ENCODE measurements at places on chromosomes 1 and 21. TPM values are rescaled to one million over a fixed set of nuclear protein-coding genes. Genes with fewer than 3 reads are reported as not detected.

The S100A14 gene
- total RNA-seq = not detected

DNA sequence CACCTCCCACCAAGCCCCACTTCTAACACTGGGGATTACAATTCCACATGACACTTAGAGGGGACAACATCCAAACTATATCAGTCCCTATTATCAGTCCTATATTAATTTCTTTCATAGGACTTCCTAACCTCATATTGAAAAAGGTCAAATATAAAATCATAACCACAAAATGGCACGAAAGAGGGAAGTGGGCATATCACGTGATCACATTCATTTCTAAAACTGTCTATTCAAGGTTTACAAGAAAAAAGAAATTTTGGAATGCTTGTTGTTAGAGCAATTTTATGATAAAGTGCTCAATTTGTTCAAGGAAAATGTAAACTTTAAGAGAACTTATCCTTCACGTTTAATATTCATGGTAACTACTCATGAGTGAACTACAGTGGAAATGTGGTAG, 13.2 kb upstream of the CDC7 start:
- DNase-seq = no peak
- H3K36me3 ChIP-seq = no peaks in the 10 kb centered on the region
- no peak overlapping the region for H3K27ac ChIP-seq
- H3K4me1 ChIP-seq = no peaks in the 10 kb centered on the region
- no peaks in the 10 kb centered on the region for H3K27me3 ChIP-seq
- no peak overlapping the region for H3K4me3 ChIP-seq

- H3K27ac ChIP-seq = no peak overlapping the region
- no peaks in the 10 kb centered on the region for H3K27me3 ChIP-seq
- H3K36me3 ChIP-seq = no peaks in the 10 kb centered on the region
- H3K4me3 ChIP-seq = no peak overlapping the region
- H3K4me1 ChIP-seq = peaks cover 8% of the 10 kb centered on the region
These were observed 13.7 kb upstream of the E2F2 start for GRCh38 chr1:23544444-23545389.

GRCh38 chr1:6294890-6295556, 34.1 kb upstream of the GPR153 start:
- no peak for DNase-seq
- no peak overlapping the region for H3K27ac ChIP-seq
- H3K27me3 ChIP-seq = no peaks in the 10 kb centered on the region
- no peaks in the 10 kb centered on the region for H3K4me1 ChIP-seq

The KCNE2 gene
- 0.28 TPM for total RNA-seq

DNA sequence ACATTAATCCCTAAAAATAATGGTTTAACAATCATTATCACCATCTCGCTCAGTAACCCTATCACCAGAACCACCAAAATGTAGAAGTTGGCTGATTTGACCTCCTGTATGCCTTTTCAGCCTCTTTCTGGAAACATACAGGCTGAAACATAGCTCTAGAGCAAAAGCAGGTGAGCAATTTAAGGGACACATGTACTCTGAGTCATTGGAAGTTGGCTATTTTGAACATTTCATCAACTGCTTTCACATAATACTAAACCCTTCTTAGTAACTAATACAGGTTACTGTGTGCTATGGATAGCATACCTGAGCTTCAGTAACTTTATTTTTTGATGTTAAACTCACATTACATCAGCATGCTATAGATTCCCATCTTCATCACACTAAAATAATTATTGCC, 19.8 kb upstream of the DDAH1 start:
- H3K27ac ChIP-seq = no peak overlapping the region
- no peak overlapping the region for H3K4me3 ChIP-seq
- H3K36me3 ChIP-seq = no peaks in the 10 kb centered on the region
- H3K27me3 ChIP-seq = no peaks in the 10 kb centered on the region
- DNase-seq = no peak
- H3K4me1 ChIP-seq = no peaks in the 10 kb centered on the region

The SLC45A1 gene
- 2.3 TPM for total RNA-seq

DNA sequence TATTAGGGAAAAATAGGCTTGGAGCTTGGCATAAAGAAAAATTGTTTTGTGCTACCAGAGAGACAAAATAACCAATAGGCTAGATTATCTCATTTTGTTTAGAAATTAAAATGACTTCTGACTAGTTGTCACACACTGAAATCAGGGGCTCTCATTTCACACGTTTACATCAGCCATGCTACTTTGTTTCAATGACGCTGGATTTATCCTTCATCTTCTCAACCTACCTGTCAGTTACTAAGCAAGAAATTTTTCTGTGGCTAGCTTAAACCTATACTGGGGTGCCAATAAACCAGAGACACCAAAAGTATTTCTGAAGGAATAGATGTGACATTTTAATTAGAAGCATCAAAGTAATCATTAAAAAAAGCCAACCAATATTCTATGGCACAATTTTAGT, 518.1 kb upstream of the NR5A2 start:
- H3K4me1 ChIP-seq = peaks cover 12% of the 10 kb centered on the region
- no peak overlapping the region for H3K27ac ChIP-seq
- H3K27me3 ChIP-seq = no peaks in the 10 kb centered on the region

The GPR137B gene
- total RNA-seq = 14.3 TPM

- no peaks in the 10 kb centered on the region for H3K36me3 ChIP-seq
- no peak overlapping the region for H3K4me3 ChIP-seq
- H3K27ac ChIP-seq = no peak overlapping the region
- no peaks in the 10 kb centered on the region for H3K4me1 ChIP-seq
These were observed 26.5 kb upstream of the TMEM125 start for GRCh38 chr1:43243299-43243698.

The IFNLR1 gene
- 4.2 TPM for total RNA-seq

GRCh38 chr1:55081188-55081904, 42.0 kb downstream of the PCSK9 start:
- H3K27me3 ChIP-seq = no peaks in the 10 kb centered on the region
- peak overlapping the region; percentile 18 for H3K27ac ChIP-seq
- H3K36me3 ChIP-seq = peaks cover 39% of the 10 kb centered on the region
- no peak overlapping the region for H3K4me3 ChIP-seq
- DNase-seq = peak; percentile 52
- H3K4me1 ChIP-seq = peaks cover 9% of the 10 kb centered on the region

The PLA2G2C gene
- total RNA-seq = not detected

All from GM23338 (cell line).